MCF 10A (cell line): ENCODE measurements at places on chromosomes 1 and 21. TPM values are rescaled to one million over a fixed set of nuclear protein-coding genes. Genes with fewer than 3 reads are reported as not detected.

SMIM34 gene
- not detected in 2 replicates for total RNA-seq

PROK1 gene
- not detected in 2 replicates for total RNA-seq

NECAP2 gene
- 34.1 and 41.4 TPM in 2 replicates for total RNA-seq

IRF6 gene
- total RNA-seq = 87.8 and 106 TPM in 2 replicates

ESRRG gene
- total RNA-seq = 0.44 TPM in 1 of 2 replicates, not detected in the other

RPTN gene
- total RNA-seq = not detected in 2 replicates

LENEP gene
- total RNA-seq = 0.83 TPM in 1 of 2 replicates, not detected in the other

GRCh38 chr1:7046314-7046713 is 261.1 kb downstream of the CAMTA1 start:
- H3K4me1 ChIP-seq = no peaks in the 10 kb centered on the region
- H3K27ac ChIP-seq = no peak overlapping the region
- H3K27me3 ChIP-seq = peaks cover 47% of the 10 kb centered on the region
- H3K36me3 ChIP-seq = no peaks in the 10 kb centered on the region

GRCh38 chr1:214569357-214570004 is 18.1 kb upstream of the PTPN14 start:
- H3K27me3 ChIP-seq = no peaks in the 10 kb centered on the region
- H3K36me3 ChIP-seq = peaks cover 10% of the 10 kb centered on the region
- peaks cover 80% of the 10 kb centered on the region for H3K4me1 ChIP-seq
- H3K27ac ChIP-seq = peak overlapping the region; percentile 36

GRCh38 chr1:151846062-151846568 is 6.5 kb upstream of the C2CD4D start:
- no peak overlapping the region for H3K4me3 ChIP-seq
- H3K27me3 ChIP-seq = peaks cover 4% of the 10 kb centered on the region
- H3K27ac ChIP-seq = peak overlapping the region; percentile 39
- no peaks in the 10 kb centered on the region for H3K36me3 ChIP-seq

DNA sequence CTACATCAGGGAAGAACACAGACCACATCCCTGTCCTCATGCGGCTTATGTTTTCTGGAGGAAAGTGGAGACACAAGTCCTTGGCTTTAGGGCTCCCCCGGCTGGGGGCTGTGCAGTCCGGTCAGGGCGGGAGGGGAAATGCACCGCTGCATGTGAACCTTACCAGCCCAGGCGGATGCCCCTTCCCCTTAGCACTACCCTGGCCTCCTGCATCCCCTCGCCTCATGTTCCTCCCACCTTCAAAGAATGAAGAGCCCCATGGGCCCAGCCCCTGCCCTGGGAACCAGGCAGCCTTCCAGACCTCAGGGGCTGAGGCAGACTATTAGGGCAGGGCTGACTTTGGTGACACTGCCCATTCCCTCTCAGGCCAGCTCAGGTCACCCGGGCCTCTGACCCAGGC is 45.5 kb downstream of the TNNT2 start:
- no peak overlapping the region for H3K4me3 ChIP-seq
- no peaks in the 10 kb centered on the region for H3K36me3 ChIP-seq
- no peaks in the 10 kb centered on the region for H3K27me3 ChIP-seq
- DNase-seq = no peak
- no peak overlapping the region for H3K27ac ChIP-seq
- peaks cover 17% of the 10 kb centered on the region for H3K4me1 ChIP-seq

- no peaks in the 10 kb centered on the region for H3K36me3 ChIP-seq
- DNase-seq = no peak
- H3K4me1 ChIP-seq = peaks cover 13% of the 10 kb centered on the region
- H3K27ac ChIP-seq = no peak overlapping the region
- H3K4me3 ChIP-seq = no peak overlapping the region
Observed at GRCh38 chr1:106875622-106876021, 180.9 kb upstream of the PRMT6 start.

DNA sequence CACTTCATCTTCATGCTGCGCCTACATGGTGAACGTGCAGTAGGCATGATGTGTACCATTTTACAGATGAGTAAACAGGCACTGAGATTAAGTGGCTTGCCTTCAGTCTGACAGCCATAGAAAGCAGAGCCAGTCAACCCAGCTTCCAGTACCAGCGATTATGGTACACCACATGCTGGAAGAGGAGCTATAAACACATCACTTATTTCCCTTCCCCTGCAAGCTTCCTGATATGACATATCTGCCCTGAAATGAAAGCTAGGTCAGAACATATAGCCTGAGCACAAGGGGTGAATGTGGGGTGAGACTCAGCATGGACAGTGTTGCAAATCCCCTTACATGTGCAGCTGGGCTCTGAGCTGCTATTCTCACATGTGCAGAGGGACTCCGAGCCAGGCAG is 33.8 kb upstream of the IL20 start:
- H3K4me3 ChIP-seq = no peak overlapping the region
- no peak for DNase-seq
- no peaks in the 10 kb centered on the region for H3K27me3 ChIP-seq
- peaks cover 26% of the 10 kb centered on the region for H3K4me1 ChIP-seq
- H3K27ac ChIP-seq = no peak overlapping the region

GRCh38 chr1:243287652-243288051 is 31.8 kb downstream of the SDCCAG8 start:
- H3K4me1 ChIP-seq = peaks cover 13% of the 10 kb centered on the region
- peak overlapping the region; percentile 29 for H3K27ac ChIP-seq
- DNase-seq = peak; percentile 90
- no peaks in the 10 kb centered on the region for H3K27me3 ChIP-seq
- H3K36me3 ChIP-seq = peaks cover 81% of the 10 kb centered on the region
